ENCODE measurements at places on chromosomes 5 and 9. TPM values are rescaled to one million over a fixed set of nuclear protein-coding genes. Genes with fewer than 3 reads are reported as not detected.

The FBXO10 gene
- 9.0 TPM for total RNA-seq

The PLAC8L1 gene
- 0.20 TPM for total RNA-seq

The OGN gene
- total RNA-seq: 4.0 TPM

The SLC36A3 gene
- not detected for total RNA-seq

The NKD2 gene
- 0.20 TPM for total RNA-seq

The LRRC19 gene
- total RNA-seq: not detected

The SLC46A2 gene
- not detected for total RNA-seq

The ZSWIM6 gene
- 14.9 TPM for total RNA-seq
